ENCODE measurements at places on chromosomes 1 and 21. TPM values are rescaled to one million over a fixed set of nuclear protein-coding genes. Genes with fewer than 3 reads are reported as not detected.

DNA sequence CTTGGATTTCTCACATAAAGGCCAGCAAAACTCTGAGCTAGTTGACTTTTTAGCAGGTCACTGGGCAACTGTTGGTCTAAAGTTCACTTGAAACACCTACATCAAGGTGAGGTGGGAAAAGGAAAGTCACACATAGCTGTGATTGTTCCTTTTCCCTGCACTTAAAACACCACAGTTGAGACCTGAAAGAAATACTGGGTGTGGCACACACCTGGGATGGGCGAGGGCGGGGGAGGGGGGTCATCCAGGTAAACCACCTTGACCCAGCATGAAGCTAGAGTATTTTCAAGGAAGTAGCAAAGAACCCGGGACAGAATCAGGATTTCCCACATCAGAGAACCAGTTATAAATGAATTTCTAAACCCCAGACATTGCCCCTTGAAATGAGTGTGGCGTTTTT is 26.4 kb downstream of the ZNF697 start:
- peaks cover 15% of the 10 kb centered on the region for H3K4me1 ChIP-seq
- no peak overlapping the region for H3K27ac ChIP-seq
- DNase-seq: no peak
- peaks cover 27% of the 10 kb centered on the region for H3K36me3 ChIP-seq

ACTA1 gene
- 0.32 TPM for total RNA-seq

- H3K27ac ChIP-seq: no peak overlapping the region
- H3K4me3 ChIP-seq: no peak overlapping the region
- no peaks in the 10 kb centered on the region for H3K36me3 ChIP-seq
- peaks cover 14% of the 10 kb centered on the region for H3K27me3 ChIP-seq
Observed at GRCh38 chr21:45581322-45581712, 39.1 kb upstream of the SLC19A1 start.

GRCh38 chr21:41976611-41977010 is 22.8 kb upstream of the C2CD2 start:
- H3K27ac ChIP-seq: no peak overlapping the region
- no peak for DNase-seq

GRCh38 chr1:205930195-205930577 is 13.1 kb downstream of the SLC26A9 start:
- H3K36me3 ChIP-seq: peaks cover 7% of the 10 kb centered on the region
- no peak overlapping the region for H3K27ac ChIP-seq
- no peaks in the 10 kb centered on the region for H3K27me3 ChIP-seq
- no peak for DNase-seq
- H3K4me3 ChIP-seq: no peak overlapping the region
- H3K4me1 ChIP-seq: peaks cover 1% of the 10 kb centered on the region

DNA sequence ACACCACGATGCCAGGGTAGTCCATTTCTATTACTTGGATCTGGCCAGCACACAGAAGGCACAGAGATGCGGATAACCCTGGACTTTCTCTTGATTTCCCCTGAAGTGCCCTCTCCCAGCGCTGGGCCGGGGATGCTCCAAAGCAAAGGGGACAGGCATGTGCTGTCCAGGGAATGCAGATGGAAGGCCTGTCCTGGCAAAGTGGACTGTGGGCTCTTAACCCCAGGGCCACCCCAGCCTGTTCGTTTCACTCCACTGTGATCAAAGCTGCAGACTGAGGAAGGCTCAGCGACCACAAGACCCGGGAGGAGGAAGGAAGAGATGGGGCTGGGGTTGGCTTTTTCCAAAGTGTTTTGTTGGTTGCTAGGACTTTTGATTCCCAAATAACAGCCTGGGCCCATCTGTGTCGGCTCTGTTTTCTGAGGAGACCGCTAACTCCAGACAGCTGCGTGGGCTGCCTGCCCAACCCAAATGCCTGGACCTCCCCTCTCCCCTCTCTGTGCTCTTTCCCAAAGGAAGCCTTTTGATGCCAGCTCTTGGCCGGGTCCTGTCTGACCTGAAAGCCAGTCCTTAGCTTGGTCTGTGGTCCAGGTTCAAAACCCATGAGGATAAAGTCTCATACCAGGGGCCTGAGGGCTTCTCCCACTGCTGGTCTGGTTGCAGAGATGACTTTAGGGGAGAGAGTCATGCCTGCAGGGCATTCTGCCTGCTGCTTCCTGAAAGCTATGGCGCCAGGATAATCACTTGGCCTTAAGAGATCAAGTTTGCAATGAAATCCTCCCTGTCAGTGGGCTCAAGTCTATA is 119.6 kb upstream of the CD34 start:
- DNase-seq: no peak
- no peak overlapping the region for H3K4me3 ChIP-seq
- no peaks in the 10 kb centered on the region for H3K27me3 ChIP-seq

KRTAP13-2 gene
- not detected for total RNA-seq

GRCh38 chr1:33081554-33082305 is 777 bp downstream of the AZIN2 start:
- H3K4me3 ChIP-seq: peak overlapping the region; percentile 80
- H3K27me3 ChIP-seq: no peaks in the 10 kb centered on the region
- H3K27ac ChIP-seq: no peak overlapping the region
- H3K36me3 ChIP-seq: no peaks in the 10 kb centered on the region
- DNase-seq: no peak

GRCh38 chr1:155320661-155321617 is at the start of gene RUSC1:
Gene RUSC1, plus strand, starts transcription at chr1:155320894. Its CDS starts 880 bp downstream, at chr1:155321774.
- peak within 1 kb of the TSS; percentile 44 for H3K27ac ChIP-seq
- peaks cover 38% of the 10 kb centered on the region for H3K4me1 ChIP-seq
- no peaks in the 10 kb centered on the region for H3K27me3 ChIP-seq
- peak within 1 kb of the TSS; percentile 95 for H3K4me3 ChIP-seq
- H3K36me3 ChIP-seq: peaks cover 43% of the 10 kb centered on the region

- no peak overlapping the region for H3K4me3 ChIP-seq
- H3K36me3 ChIP-seq: peaks cover 4% of the 10 kb centered on the region
- peaks cover 6% of the 10 kb centered on the region for H3K27me3 ChIP-seq
- no peak for DNase-seq
- H3K27ac ChIP-seq: no peak overlapping the region
Observed at GRCh38 chr1:230798491-230798890, 51.3 kb downstream of the CAPN9 start.

DNA sequence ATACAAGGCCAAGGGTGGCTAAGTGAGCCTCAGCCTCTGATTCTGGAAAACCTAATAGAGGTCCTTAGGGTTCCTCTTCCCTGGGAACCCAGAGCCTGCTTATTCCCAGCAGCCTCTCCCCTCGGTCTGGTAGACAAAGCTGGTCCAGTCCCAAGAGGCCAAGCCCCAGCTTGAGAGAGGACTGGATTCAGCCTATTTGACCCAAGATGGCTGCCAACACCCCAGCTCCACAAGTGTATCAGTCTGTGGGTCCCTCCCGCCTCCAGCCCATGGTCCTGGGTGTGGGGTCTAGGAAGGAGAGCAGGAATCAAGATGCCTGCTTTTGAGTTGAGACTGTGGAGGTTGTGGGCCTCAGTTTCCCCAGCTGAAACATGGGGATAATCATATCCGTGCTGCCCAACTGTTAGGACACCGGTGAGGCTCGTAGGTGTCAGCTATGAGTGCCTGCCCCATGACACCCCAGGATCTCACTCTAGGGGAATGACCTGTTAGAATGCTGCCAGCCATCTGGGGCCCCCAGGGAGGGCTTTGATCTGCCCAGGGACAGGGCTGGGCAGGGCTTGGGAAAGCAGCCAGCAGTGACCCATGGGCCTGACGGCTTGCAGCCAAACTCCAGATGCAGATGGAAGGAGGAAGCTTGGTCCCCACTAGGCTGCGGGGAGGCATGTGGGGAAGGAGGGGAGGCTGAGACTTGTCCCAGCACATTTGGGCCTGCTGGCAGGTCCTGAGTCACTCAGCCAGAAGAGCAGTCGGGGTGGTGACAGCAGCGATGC is 45.4 kb downstream of the NUAK2 start:
- H3K4me3 ChIP-seq: no peak overlapping the region
- H3K27me3 ChIP-seq: no peaks in the 10 kb centered on the region
- H3K27ac ChIP-seq: no peak overlapping the region
- DNase-seq: no peak
- peaks cover 9% of the 10 kb centered on the region for H3K36me3 ChIP-seq
- peaks cover 29% of the 10 kb centered on the region for H3K4me1 ChIP-seq

- DNase-seq: no peak
- peaks cover 94% of the 10 kb centered on the region for H3K36me3 ChIP-seq
- no peaks in the 10 kb centered on the region for H3K27me3 ChIP-seq
- H3K4me3 ChIP-seq: no peak overlapping the region
- peaks cover 2% of the 10 kb centered on the region for H3K4me1 ChIP-seq
- H3K27ac ChIP-seq: no peak overlapping the region
Observed at GRCh38 chr1:153933955-153934354, 11.2 kb upstream of the GATAD2B start.

DNA sequence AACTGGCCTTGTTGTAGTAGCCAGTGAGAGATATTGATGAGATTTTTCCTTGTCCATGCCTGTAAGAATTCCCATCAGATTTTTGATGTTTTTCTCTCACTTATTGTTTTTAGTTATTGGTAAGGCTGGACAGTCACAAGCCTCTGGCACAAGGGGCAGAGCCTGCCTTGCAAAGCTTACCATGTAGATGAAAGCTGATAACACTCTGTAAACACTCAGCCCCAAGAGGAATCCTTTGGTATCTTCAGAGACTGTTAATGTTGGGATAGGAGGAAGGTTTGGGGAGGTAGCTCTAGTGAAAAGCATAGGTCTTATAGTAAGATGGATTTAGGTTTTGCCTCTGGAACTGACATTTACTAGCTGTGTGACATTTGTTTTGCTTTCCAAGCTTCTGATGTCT is 37.7 kb downstream of the MARK1 start:
- H3K4me3 ChIP-seq: no peak overlapping the region
- no peaks in the 10 kb centered on the region for H3K4me1 ChIP-seq
- no peaks in the 10 kb centered on the region for H3K27me3 ChIP-seq
- no peak overlapping the region for H3K27ac ChIP-seq
- no peak for DNase-seq

DNA sequence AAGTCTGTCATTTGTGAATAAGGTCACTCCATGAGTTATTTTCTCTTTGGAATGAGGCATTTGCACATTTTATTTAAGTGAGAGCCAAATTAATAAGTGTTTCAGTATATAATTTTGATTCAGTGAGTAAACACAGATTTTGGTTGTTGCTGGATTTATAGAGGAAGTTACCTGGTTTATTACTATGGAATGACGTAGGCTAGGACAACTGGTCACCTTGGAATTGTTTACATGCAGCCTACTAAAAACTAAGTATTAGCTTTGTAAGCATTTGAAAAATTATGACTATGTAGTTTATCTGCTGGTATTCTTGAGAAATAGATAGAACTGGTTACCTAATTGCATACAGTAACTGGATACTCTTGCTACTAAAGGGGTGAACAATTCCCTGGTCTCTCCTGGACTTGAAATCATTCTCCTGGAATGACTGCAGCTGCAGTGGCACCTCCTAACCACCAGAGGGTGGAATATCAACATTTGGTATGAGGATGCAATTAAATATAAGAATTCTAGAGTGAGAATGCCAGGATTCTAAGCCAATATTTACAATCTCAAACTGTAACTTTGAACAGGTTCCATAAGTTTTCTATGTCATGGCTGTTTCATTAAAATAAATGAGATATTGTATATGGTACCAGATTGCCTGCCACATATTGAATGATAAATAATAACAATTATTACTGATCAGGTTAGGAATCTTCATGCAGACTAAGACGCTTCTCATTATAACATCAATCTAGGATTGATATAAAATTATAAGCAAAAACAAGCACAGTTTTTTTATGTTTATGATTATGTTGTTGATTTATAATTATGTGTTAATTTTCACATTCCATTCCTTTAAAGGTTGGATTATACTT is 3.5 kb upstream of the KRTAP27-1 start:
- no peaks in the 10 kb centered on the region for H3K36me3 ChIP-seq
- no peaks in the 10 kb centered on the region for H3K27me3 ChIP-seq
- H3K4me3 ChIP-seq: no peak overlapping the region
- peak; percentile 45 for DNase-seq
- no peak overlapping the region for H3K27ac ChIP-seq

TEKT2 gene
- 9.3 TPM for total RNA-seq

- H3K36me3 ChIP-seq: no peaks in the 10 kb centered on the region
- DNase-seq: no peak
- H3K27me3 ChIP-seq: peaks cover 12% of the 10 kb centered on the region
- H3K4me1 ChIP-seq: no peaks in the 10 kb centered on the region
Observed at GRCh38 chr1:115118086-115118485, 28.8 kb upstream of the TSPAN2 start.

DNA sequence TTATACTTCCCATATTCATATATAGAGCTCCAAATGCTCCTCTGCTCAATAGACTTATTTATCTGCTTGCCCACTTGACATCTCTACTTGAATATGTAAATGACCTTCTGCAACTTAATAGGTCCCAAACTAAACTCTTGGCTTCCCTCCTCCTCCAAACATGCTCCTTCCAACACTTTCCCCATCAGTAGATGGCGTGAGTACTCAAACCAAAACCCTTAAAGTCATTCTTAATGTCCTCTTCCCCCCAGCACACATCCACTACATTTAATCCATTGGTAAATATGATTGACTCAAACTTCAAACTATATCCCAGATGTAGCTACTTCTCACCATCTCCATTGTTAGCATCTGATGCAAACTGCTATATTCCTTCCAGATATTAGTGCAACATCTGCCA is 48.5 kb upstream of the PBX1 start:
- H3K27me3 ChIP-seq: no peaks in the 10 kb centered on the region
- no peak for DNase-seq
- H3K36me3 ChIP-seq: no peaks in the 10 kb centered on the region
- H3K4me3 ChIP-seq: no peak overlapping the region

ETV3L gene
- not detected for total RNA-seq

GRCh38 chr1:204414016-204414415 is 2.4 kb upstream of the PPP1R15B start:
- H3K27me3 ChIP-seq: no peaks in the 10 kb centered on the region
- H3K4me3 ChIP-seq: no peak overlapping the region
- H3K4me1 ChIP-seq: peaks cover 33% of the 10 kb centered on the region
- H3K27ac ChIP-seq: peak overlapping the region; percentile 99
- DNase-seq: no peak
- no peaks in the 10 kb centered on the region for H3K36me3 ChIP-seq

UTS2 gene
- total RNA-seq: not detected

GRCh38 chr1:44681905-44682882 is 7.7 kb downstream of the ARMH1 start:
- H3K27me3 ChIP-seq: no peaks in the 10 kb centered on the region
- H3K4me3 ChIP-seq: no peak overlapping the region
- no peak for DNase-seq
- H3K36me3 ChIP-seq: no peaks in the 10 kb centered on the region
- H3K4me1 ChIP-seq: peaks cover 13% of the 10 kb centered on the region

DNA sequence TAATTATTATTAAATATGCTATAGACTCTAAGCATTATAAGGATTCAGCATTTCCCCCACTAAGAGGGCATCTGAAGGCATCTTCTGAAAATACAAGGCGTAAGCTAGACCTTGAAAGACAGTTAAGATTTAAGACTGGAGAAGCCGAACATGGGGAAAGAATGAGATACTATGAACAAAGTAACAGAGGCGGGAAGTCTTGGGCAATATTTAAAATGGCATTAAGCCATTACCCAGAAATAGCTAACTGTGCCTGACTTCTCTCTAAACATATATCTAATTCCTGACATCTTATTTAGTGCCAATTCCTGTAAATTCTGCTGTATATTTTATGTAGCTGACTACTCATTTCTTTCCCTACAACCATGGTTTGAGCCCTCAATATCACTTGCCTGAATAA is 20.9 kb downstream of the DPH5 start:
- no peaks in the 10 kb centered on the region for H3K27me3 ChIP-seq
- H3K4me1 ChIP-seq: peaks cover 33% of the 10 kb centered on the region
- no peak for DNase-seq
- no peak overlapping the region for H3K4me3 ChIP-seq
- H3K36me3 ChIP-seq: peaks cover 3% of the 10 kb centered on the region

All from lower lobe of right lung (tissue), 2 donors.